ENCODE measurements at places on chromosomes 2 and 18.

DNA sequence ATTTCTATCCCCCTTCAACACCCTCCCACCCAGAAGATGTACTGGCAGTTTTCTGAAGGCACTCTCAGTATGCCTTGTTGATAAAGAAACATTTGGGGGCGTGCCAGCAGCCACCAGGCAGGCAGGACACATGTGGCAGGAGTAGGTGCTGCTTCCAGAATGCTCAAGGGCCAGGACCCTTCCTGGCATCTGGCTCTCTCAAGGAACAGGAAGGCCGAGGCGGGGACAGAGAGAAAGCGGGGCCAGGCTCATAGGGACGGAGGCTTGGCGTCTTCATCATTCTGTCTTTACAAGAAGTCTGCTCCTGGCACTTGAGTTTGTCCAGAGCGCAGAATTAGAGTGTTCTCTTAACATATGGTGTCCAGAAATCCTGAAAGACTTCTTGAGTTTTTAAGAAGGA is 121.6 kb downstream of the FAM210A start:
- DNase-seq = no peak

- DNase-seq = no peak
These were observed 198.2 kb downstream of the TGIF1 start for GRCh38 chr18:3648200-3648599.

GRCh38 chr2:219273937-219274336 is 5.2 kb upstream of the DNAJB2 start:
- DNase-seq = no peak

- DNase-seq = no peak
These were observed 164.6 kb upstream of the TRIB2 start for GRCh38 chr2:12552092-12552491.

DNA sequence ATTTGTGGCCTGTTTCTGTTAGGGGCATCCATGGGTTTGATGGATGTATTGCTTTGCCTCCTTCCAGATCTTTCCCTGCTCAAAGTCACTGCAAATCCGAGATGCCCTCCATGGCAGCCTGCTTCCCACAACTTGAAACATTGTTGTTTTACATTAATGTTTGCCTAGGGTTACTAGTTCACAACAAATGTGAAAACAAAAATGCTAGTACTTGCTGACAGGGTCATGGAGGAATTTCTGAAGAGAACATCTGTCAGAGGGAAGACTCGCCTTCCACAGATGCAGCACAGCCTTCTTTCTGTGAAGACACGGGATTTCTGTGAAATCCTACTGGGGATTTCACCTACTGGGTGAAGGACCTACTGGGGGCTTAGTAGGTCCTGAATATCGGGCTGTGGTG is 260.0 kb upstream of the FN1 start:
- DNase-seq = no peak

DNA sequence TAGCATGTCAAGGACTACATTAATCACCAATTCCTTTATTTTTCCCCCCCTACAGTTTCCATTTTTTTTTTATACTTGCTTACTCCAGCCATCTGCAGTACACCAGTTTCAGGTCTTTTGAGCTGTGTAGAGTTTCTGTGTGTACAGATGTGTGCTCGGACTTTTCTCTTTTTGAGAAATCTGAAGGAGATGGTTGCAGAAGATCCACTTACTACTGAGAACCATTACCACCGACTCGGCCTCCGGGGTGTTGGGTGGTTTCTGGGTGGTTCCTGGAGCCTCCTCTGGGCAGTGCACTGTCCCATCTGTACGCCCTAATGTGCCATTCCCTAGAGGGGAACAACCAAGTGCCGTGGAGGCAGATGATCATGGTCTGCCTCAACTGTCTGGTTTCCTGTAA is 15.4 kb upstream of the LYPD6B start:
- no peak for DNase-seq

DNA sequence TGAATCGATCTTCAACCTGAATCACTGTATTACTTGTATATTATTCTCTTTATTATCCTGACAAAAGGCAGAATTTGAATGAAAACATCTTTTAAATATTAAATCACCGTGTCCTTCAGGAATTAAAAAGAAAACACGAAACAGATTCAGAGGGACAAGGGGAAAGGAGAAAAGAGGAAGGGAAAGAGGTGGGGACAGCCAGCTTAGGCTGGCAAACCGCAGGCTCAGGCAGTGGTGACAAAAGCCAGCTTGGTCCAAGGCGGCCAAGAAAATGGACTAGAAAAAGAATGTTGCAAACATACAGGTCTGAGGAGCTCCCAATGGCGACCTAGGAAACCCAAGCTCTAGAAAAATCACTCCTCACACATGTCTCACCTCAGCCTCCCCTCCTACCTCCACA is 6.8 kb downstream of the B4GALT6 start:
- DNase-seq = no peak

DNA sequence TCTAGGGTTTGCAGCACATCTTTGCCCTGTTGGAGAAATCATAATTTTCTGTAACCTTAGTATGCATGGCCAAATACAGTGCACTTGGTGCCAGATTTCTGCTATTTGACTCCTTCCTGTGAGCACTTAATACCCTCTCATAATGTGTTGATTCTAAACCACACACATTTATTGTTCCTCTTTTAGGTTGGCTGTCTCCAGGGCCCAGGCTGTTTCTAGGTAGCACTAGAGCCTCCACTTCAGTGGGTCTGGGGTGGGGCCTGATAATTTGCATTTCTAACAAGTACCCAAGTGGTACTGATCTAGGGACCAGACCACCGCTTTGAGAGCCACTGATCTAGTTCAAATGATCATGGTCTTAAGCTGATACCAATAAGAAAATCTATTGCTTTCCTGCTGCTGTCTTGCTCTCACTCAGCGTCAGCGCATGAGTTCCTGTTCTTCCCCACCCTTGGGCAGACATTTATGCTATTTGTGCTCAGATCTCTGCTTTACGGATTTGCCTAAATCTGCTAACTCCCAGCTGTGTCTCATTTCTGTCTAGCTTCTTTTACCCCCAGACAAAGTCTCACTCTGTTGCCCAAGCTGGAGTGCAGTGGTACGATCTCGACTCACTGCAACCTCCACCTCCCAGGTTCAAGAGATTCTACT is 7.4 kb downstream of the PTRHD1 start:
- no peak for DNase-seq

DNA sequence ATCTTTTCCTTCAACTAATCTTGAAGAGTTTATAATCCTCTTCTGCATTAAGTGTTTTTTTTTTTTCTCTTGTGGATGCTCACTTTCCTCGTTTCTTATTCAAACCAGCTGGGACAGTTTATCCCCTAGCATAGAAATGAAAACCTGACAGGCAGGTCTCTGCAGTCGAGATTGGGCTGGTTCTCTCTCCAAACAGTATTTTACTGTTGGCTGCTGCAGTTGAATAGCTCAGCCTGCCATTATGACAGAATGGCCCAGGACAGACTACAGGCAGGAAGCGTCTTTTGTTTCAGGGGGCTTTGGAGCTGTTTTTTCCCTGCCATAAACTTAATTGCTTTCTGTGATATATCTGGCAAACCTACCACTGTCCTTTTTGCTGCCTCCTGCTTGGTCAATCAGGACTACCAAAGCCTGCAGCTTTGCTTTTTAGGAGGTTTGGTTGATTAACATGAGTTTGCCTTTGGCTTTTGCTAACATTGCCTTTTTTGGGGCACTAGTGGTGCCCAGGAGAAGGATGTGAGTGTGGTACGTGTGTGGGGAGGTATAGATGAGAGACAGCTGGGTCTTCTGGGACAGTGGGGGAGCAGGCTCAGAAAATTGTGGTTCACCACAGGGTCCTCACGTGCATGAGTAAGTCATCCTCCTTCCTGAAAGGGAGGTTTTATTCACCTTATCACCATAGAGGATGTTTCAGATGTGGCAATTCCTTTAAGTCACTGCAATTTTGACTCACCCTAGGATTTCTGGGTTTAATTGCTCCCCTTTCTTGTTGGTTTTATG is 128.7 kb downstream of the LYPD6B start:
- DNase-seq = peak; percentile 22

- no peak for DNase-seq
These were observed 8.2 kb upstream of the GBX2 start for GRCh38 chr2:236176417-236176816.

- no peak for DNase-seq
These were observed 7.7 kb downstream of the TPO start for GRCh38 chr2:1420746-1421480.

DNA sequence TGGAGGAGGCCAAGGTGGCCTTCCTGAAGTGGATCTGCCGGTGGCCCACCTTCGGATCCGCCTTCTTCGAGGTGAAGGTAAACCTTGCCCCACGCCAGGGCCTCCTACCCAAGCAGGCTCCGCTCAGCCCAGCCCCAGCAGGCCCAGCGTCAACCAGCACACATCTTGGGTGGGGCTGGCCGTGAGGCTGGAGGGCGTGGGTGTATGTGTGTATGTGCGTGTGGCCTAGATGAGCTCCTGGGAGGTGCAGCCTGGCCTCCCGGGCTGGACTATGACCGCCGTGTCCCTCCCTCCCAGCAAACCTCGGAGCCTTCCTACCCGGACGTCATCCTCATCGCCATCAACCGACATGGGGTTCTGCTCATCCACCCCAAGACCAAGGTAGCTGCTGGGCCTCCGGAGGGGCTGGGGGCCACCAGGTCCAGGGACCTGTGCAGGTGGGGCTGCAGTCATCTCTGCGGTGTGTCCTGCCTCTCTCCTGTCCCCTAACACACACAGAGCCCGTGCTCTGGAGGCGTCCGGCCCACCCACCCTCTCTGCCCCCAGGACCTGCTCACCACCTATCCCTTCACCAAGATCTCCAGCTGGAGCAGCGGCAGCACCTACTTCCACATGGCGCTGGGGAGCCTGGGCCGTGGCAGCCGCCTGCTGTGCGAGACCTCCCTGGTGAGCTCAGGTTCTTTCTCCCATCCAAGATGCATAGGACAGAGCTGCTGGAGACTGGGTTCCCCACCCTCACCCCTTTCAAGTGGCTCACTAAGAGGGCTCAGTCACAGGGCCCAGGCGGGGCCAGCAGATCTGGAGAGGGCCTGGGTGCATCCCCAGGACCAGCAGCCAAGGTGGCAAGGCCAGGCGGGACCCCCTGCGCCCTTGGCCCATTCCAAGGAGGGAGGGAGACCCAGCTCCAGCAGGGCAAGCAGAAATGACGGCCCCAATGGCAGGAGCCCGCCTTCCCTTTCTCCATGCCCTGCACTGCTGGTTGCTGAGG is 9.4 kb upstream of the GPR17 start:
- DNase-seq = no peak

- no peak for DNase-seq
These were observed 23.9 kb downstream of the CFAP65 start for GRCh38 chr2:219017201-219017931.

DNA sequence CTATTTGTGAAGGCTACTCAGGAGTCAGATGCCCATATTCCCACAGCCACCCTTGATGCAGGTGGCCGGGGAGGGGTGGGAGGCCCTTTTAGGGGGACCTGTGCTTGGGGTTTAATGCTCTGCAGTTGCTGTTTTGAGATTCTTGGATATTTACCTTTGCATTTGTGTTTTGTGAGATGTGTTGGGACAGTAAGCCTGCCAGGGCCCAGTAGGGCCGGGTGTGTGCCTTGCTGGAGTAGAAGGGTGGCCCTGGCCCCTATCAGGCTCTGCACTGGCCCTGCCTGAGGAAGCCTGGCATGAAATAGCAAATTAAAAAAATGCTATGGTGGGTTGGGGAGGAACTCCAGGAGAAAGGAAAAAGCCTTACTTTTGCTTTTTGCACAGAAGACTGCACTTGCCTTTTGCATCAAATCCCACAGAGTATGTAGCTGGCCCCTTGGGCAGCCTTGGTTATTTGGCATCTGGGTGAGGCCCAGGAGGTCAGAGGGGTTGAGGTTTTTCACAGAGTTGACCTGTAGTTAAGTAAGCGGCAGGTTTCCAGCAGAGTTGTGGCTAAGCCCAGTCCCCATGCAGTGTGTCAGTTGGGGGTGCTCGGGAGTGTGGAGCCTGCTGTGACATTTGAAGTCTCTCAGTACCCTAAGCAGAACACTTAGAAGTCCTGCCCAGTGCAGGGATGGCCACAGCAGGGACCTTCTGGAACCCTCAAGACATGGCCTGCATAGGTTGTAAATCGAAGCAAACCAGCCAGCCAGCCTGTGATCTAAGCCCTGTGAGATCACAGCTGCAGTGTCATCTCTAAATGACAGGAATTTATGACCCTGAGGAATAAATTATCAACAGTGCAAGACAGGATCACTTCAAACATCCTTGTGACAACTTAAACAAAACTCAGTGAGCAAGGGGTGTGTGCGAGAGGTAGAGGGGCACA is 68.8 kb downstream of the SH3RF3 start:
- no peak for DNase-seq

DNA sequence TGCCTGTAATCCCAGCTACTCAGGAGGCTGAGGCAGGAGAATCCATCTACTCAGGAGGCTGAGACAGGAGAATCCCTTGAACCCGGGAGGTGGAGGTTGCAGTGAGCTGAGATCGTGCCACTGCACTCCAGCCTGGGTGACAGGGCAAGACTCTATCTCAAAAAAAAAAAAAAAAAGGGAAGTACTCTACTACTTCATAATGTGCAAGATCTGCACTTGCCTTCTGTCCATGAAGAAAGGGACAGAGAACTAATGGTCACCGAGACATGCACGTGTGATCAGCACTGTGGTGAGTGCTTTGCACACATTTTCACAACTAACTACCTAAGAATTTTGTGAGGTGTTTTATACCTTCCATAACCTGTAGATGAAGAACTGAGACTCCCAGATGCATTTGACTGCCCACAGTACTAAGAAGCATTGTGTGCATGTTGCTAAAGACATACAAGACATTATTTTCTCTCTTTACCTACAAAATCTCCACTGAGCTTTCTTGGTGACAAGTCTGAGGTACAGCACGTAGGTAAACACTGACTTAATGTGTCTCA is 784.8 kb upstream of the ID2 start:
- no peak for DNase-seq

- DNase-seq = no peak
These were observed 117.0 kb downstream of the ZBTB7C start for GRCh38 chr18:48292229-48292628.

- DNase-seq = no peak
These were observed 112.2 kb downstream of the VAPA start for GRCh38 chr18:10025711-10026670.

- DNase-seq = no peak
These were observed 78.1 kb upstream of the TMEM178A start for GRCh38 chr2:39587641-39588040.

DNA sequence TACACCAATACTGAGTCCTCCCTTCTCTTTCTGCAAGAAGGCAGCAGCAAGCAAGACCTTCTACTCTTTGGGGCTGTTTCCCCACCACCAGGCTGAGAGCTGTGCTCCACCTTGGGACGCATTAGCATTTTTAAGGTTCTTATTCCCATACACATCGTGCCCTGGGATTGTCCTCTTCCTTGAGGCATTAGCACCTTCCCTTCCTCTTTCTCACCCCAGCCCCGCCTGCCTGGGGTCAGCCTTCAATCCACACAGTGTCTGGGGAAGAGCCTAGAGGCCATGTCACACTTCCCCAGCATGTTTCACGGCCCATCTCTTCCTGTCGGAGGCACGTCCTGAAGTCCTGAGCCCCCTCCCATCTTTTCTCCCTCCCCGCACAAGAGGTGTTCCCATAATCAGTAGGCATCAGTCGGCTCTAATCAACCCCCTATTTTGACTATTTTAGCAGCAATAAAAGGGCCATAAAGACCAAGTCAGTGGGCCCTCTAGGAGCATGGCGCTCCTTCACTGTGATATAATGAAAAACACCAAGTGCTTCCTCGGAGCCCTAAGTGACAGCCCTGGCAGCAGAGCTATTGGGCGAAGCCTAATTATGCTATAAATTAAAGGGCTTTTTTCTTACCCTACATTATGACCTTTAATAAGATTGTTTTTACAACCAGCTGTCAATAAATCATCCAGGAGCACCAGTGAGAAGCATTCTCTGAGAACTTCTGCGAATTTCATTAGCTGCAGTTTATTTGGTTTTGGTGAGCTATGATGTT is 55.0 kb upstream of the PKDCC start:
- DNase-seq = no peak

- DNase-seq = no peak
These were observed 369 bp downstream of the CDK5R2 start for GRCh38 chr2:218959761-218960308.

Data from stimulated activated CD8-positive, alpha-beta memory T cell treated with anti-CD3 and anti-CD28 coated beads, Interleukin-7, amount 100 ng/mL, for 4 hours (primary cell).